ENCODE measurements at places on chromosomes 16 and 17.
A peak's percentile ranks its signal among the peaks of the same experiment; 100 is the strongest.

- no peak for DNase-seq
Observed at GRCh38 chr16:30494709-30495108, 22.2 kb downstream of the ITGAL start.

GRCh38 chr17:19654896-19655295 lies 6.3 kb downstream of the ALDH3A2 start:
- no peak for DNase-seq

DNA sequence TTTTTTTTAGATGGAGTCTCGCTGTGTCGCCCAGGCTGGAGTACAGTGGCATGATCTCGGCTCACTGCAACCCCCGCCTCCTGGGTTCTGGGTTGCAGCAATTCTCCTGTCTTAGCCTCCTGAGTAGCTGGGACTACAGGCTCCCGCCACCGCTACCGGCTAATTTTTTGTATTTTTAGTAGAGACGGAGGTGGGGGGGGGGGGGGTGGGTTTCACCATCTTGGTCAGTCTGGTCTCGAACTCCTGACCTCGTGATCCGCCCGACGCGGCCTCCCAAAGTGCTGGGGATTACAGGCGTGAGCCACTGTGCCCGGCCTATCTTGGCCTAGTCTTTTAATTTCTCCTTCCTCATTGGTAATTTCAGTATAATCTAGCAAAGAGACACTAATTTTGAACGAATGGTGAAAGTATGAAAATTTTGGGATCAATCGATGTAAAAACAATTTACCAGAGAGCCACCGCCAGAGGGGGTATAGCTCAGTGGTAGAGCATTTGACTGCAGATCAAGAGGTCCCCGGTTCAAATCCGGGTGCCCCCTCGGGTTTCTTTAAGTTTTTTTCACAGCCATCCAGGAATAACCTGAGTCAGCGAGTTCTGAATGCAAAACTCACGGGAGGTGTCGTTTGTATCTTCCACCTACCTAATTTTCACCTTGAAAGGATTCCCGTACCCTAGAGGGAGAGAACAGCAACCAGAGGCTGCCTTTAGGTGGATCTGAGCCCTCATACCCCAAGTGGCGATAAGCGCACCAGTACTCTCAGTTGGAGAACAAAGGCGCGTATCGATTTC lies 2.5 kb upstream of the LASP1 start:
- DNase-seq = peak; percentile 89

DNA sequence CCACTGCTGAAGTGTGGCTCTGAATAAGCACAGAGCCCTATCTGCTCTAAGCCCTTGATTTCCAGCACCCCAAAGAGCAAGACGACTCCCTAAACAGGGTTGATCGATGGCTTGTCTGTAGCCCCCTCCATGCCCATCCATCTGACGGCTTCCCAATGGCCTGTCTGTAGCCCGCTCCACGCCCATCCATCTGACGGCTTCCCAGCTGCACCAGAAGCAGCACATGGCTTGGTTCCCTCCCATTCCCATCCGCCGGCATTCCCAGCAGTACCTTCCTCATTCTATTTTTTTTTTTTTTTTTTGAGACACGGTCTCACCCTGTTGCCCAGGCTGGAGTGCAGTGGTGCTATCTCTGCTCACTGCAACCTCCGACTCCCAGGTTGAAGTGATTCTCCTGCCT lies 64.5 kb downstream of the RBFOX3 start:
- DNase-seq = no peak

DNA sequence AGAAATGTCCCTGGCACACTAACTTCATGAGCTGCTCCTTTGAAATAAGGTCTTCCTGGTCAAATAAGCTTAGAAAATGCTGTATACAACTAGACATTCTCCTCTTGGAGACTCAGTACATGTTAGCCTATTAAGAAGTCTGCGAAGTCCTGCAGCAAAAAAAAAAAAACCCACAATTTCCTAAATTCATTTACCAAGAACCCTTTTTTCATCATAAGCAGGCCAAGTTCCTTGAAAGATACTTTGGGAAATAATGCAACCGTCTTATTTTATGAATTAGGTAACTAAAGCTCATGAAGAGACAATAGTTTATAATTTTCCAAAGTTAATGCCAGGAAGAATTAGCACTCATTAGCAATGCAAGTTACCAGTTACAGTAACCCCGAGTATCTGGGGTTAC lies 49.0 kb upstream of the HAS3 start:
- peak; percentile 79 for DNase-seq

DNA sequence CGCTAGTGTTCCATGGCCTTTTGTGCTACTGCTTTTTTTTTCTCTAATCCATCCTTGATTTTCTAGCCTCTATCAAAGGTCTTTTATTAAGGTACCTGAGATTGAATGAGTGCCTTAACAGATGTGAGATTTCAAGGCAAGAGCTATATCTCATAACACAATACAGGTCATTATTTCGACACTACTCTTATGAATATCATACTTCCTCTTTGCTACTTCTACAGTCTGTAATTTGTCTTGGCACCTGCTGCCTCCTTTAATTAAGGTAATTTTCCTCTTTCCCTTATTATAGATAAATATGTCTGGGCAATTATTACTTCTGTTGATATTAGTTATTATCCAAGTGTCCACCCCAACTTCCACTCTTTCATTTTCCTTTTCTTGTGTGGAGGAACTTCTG lies 5.3 kb downstream of the KRT28 start:
- no peak for DNase-seq
